ENCODE measurements at places on chromosomes 4 and X.

- DNase-seq: no peak
Observed at GRCh38 chrX:51435101-51435500, 61.3 kb downstream of the NUDT11 start.

DNA sequence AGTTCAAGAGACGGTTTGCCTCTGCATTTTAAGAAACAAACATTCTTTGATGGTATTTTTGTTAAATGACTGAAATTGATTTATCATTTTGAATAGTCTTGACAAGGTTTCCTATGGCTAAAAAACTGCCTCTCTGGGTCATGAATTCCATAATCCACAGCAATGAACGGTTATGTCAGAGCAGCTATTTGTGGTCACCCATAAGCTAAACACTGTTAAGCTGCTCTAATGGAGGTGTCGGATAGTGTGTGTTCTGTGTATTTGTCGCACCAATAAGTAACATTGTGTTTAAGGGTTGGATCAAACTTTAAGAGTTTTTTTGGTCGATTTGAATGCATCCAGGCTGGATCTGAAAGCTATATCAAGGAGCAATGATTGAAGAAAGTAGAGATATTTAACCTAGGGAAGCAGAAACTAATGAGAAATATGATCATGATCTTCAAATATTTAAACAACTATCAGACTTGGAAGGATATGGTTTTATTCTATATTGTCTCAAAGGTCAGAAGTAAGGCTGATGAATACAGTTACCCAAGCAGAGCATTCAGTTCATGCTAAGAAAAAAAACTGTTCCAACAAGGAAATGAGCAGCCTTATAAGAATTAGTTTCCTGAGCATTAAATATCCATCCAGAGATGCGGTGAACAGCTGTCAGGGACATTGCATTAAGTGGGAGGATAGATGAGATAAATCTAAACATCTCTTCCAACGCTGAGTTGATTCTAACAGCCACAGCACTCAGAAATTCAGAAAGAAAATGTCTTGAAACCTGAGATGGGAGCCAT, 232.3 kb upstream of the RPS6KA3 start:
- no peak for DNase-seq

GRCh38 chr4:184983672-184984356, 34.5 kb upstream of the HELT start:
- peak; percentile 74 for DNase-seq

DNA sequence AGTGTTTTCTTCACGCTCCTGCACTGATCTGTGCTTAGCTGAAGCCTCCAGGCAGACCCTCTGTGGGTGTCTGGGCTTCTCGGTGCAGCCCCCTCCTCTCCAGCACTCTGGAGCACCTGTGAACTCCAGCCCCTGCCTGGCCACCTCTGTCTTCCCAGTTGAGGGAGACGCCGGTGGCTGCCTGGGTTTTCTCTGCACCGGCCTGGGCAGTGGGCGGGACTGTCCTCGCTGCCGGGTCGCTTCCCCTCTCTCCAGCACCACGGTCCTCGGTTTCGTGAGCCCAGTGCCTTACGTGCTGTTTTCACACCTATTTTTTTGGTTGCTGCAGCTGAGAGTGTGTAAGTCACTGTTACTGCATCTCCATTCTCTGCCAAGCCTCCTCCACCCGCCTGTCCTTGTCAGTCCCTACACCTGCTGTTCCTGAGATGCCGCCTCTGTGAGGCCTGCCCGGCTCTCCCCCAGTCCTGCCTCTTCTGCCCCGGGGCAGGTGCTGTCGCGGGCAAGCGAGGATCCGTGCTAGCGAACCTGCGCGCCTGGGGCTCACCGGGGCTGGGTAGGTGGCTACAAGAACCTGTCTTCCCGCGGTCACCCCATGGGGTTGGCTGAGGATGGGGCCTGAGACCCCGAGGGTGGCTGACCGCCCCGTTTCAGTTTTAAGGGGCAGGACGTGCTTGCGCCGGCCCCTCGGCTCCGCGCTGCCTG, 2.4 kb upstream of the FGFRL1 start:
- no peak for DNase-seq

DNA sequence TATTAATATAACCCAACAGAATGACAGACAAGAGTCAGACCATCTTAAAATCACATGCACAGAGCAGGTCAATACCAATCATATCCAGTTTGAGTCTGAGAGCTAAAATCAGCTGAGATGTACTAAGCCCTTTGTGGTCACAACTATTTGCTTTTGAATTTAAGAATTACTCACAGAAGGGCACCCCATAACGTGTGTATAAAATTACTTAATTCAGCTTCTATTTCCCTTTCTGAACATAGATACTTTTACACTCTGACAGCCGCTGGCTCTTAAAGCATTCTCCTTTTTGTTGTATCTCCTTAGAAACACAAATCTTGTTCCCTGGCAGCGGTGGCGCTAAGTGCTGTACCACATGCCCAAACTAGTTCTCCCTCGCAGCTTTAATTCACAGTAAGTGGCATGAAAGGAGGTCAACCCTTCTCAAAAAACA, 14.8 kb upstream of the PPARGC1A start:
- peak; percentile 47 for DNase-seq

DNA sequence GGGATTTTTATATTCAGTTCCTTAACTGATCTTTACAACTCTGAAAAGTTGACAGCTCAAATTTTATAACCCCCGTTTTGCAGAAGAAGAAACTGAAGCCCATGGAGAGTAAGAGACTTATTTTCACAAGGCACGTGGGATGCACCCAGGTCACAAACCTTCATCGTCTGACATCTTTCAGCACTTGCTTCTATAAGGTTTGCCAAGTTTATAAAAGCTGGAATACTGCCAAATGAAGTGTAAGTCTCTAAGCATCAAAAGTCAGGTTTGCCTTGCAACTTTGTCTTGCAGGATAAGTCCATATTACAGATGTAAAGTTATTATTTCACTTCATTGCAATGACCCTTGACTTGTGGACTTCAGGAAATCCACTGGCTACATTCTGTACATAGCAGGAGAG, 6.3 kb upstream of the KCNIP4 start:
- DNase-seq: no peak

DNA sequence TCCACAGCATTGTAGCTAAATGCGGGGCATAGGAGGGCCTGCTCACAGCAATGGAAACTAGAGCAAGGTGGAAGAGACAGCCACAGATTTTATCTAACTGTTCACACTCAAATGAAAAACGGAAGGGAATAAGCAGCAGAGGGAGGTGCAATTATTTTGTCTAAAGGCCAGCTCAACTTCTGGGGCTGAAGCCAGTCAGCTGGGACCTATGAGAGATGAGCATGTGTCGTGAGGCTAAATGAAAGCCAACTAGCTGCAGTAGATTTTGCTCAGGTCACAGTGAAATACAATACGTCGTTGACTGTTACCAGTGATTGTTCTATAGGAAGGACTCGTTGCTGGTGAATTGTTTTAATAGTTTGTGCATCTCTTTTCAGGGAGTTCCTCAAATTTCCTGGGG, 26.4 kb upstream of the FGFBP2 start:
- no peak for DNase-seq

DNA sequence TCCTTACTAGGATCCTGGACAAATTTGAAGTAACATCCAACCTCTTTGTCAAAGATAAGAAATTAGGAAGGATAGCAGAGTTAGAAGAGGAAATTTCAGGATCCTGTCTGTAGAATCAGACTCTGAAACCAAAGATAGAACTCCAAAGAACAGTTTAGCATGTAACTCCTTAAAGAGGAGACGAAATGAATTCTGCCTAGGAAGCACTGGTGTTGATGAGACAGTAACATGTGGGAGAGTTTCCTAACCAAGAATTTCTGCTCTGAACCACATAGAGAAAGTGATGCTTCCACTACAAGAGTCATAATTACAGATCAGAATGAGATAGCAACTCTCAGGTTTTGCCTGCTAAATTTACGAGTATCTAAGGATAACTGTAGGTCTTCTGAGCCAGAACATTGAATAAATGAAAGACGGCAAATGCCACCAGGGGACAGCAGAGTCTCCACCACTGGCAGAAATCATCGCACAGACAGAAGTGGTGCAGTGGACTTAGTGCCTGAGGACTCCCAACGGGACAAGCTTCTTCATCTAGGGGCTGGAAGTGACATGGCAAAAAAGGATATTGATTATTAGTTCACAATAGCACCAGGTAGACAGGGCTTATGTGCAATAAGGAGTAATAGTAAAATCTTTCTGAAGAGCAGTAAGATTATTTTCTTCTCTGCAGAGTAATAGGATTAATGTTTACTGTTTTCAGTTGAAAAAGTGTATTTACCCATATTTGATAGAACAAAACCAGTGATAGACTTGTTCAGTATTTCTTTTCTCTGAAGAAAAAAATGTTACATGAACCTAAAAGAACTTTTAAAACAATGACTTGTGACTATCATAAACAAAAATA, 6.7 kb upstream of the PPID start:
- peak; percentile 65 for DNase-seq

- no peak for DNase-seq
Observed at GRCh38 chr4:177171588-177171987, 138.1 kb upstream of the NEIL3 start.

DNA sequence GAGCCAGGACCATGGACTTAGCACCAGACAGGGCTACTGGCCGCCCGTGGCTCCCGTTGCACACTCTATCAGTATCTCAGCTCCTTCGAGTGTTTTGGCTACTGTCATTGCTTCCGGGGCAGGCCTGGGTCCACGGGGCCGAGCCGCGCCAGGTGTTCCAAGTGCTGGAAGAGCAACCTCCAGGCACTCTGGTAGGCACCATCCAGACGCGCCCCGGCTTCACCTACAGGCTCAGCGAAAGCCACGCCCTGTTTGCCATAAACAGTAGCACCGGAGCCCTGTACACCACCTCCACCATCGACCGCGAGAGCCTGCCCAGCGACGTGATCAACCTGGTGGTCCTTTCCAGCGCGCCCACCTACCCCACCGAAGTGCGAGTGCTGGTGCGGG, 1.6 kb downstream of the FAT4 start:
- DNase-seq: peak; percentile 48
